Stimulated activated CD4-positive, alpha-beta T cell treated with anti-CD3 and anti-CD28 coated beads, Interleukin-12 subunit alpha, Interleukin-12 subunit beta, amount 100 ng/mL, for 48 hours (primary cell): ENCODE measurements at places on chromosomes 11 and 22.

DNA sequence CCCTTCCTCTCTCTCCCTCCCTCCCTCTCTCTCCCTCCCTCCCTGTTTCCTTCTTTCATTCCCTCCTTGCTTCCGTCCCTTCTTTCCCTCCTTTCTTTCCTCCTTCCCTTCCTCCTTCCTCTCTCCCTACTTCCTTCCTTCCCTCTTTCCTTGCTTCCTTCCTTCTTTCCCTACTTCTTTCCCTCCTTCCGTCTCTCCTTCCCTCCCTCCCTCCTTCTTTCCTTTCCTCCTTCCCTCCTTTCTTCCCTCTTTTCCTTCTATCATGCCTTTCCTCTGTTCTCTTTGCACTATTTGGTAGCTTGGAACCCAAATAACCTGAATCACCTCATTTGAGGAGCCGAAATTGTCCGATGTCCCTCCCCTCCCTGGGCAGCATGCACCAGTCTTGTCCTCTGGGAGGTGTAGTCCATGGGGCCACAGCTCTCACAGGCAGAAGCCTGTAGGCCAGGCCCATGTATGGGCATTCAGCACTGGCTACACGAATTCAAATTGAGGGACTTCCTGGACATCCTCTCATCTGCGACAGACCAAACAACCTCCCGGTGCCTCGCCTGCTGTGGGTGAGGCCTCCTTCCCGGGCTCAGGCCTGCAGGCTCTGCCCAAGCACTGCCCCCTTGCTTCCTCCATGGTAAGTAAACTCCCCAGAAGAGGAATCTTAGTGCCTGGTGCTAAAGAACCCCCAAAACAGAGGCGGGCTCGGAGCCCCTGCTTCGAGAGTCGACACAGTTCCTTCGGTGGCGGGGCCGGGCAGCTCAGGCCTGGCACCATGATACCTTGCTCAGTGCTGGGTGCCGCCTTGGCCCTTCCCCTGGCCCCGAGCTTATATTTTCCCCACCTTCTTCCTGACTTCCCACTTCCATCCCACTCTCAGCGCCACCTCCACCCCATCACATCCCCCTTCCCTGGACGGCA is 454.1 kb upstream of the CADM1 start:
- no peak for DNase-seq

- no peak for DNase-seq
Measured at GRCh38 chr11:134676516-134677287, 264.7 kb upstream of the B3GAT1 start.

DNA sequence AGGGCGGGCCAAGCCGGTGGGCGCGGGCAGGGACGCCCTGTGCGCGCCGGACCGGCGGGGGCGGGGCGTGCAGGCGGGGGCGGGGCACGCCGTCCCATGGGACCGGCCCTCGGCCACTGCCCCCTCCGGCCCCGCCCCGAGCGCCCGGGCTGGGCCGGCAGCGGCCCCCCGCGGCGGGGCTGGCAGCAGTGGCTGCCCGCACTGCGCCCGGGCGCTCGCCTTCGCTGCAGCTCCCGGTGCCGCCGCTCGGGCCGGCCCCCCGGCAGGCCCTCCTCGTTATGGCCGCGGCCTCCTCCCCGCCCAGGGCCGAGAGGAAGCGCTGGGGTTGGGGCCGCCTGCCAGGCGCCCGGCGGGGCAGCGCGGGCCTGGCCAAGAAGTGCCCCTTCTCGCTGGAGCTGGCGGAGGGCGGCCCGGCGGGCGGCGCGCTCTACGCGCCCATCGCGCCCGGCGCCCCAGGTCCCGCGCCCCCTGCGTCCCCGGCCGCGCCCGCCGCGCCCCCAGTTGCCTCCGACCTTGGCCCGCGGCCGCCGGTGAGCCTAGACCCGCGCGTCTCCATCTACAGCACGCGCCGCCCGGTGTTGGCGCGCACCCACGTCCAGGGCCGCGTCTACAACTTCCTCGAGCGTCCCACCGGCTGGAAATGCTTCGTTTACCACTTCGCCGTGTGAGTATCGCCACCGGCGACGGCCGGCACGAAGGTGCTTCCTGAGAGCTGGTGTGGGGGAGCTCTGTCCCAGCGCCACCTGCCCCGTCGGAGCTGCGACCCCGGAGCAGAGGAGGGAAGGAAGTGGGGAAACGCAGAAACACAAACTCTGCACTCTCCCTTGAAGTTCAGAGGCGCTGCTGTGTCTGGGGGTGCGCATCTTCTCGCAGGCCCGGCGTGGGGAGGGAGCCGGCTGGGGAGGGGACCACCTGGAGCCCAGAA is at the start of gene KCNQ1:
KCNQ1 (plus strand) TSS at position 188 of the 925 bp plus-strand sequence; CDS start at position 279, 91 bp downstream.
- DNase-seq: no peak

- no peak for DNase-seq
Measured at GRCh38 chr11:74647404-74647803, 55.0 kb downstream of the POLD3 start.

DNA sequence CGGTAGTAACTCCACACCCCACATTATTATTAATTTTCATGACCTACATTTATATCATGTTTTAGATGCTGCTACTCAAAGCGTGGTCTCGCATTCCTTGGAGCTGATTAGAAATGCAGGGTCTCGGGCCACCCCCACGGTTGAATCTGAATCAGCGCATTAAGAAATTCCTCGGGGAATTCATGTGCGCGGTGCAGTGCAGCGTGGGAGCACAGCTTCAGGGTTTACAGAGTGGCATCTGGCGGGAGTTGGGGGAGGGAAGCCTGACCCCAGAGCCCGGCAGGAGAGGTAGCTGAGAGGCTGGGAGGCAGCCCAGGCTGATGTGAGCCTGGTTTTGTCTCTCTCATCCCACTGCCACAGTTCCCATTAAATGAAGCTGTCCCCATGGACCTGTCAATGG is 48.1 kb upstream of the DAGLA start:
- DNase-seq: no peak

DNA sequence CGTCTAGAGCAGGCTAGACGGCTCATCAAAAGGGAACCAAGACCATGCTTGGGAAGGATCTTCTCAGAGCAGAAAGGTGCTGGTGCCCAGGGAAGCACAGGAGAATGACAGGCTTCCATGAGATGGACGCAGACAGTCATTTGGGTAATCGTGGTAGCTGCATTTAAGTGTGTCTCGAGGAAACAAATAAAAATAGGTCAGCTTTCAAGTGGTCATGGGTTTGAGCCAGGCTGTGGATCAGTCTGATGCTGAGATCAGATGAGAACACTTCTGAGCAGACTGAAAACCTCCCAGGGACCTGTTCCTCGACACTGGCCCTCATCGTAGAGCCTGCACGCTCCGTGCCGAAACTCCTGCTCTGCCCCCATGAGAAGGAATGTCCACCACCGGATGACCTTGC is 4.7 kb downstream of the CARS1 start:
- DNase-seq: no peak

- no peak for DNase-seq
Measured at GRCh38 chr11:534396-535209, 773 bp downstream of the HRAS start.

GRCh38 chr11:22677153-22677903 is 10.9 kb downstream of the GAS2 start:
- DNase-seq: no peak

DNA sequence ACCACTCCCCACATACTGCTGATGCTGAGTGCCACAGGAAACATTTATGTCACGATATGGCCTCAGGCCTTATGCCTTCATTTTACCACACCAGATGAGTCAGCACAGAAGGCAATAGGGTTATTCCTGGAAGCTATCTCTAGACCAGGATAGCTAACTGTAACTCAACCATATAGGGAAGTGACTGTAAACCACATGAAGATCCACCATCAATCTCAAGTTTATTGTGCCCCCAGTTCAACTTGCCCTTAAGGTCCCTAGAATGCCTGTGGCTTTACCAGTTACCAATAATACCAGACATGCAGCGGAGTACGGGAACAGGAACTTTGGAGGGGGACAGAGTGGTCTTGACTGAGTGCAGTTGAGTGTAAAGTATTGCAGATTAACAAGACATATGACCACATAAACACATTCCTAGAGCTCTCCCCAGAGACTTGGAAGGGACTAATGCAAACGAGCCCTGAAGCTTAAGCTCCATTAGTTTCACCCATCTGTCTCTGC is 180.9 kb downstream of the KIF18A start:
- DNase-seq: no peak

DNA sequence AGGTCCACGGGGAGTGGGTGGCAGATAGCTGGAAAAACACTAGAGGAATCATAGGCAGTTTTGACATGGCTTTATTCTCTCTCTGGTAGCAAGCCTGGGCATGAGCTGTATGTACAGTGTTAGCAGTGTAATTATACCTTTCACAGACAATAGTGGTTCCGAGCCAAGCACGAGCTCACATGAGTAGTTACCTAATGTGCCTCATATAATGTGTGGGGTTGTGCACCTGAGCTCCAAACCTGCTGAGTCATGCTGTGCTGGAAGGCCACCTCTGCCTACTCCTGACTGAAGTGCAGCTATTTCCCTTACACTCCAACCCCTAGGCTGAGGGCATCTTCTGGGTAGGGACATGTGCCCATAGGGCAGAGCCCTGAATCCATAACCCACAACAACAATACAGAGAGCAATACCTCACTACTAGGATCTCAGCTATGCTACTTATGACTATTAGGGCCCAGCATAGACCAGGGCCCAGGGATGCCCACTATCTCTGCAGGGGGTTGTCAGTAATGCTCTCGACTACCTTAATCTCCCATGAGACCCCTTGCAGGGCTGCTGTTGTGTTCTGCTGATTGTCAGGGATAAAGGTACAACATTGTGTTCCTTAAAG is 432.1 kb downstream of the DYNC2H1 start:
- DNase-seq: no peak

DNA sequence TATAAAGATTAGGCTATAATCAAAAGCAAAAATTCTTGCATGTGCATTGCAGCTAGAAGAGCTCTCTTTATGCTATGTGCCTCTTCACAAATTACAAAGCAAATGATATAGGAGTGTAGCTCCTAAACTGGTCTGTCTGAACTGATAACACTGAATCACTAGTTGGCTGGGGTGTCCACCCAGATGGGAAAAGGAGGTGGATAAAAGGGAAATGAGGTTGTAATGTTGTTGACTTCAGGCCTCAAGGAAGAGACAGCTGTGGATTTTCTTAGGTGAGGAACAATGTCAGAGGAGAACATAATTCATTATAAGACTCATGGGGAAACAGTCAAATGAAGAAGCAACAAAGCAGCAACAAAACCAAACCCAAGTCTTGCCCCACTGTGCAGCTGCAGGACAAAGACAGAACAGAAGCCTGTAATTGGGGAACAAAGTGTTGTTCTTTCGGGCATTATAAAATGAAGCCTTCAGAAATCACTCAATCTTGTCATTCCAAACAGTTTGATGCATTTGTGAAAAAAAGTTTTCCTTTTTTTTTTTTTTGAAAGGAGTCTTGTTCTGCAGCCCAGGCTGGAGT is 130.1 kb upstream of the DDI1 start:
- DNase-seq: no peak

DNA sequence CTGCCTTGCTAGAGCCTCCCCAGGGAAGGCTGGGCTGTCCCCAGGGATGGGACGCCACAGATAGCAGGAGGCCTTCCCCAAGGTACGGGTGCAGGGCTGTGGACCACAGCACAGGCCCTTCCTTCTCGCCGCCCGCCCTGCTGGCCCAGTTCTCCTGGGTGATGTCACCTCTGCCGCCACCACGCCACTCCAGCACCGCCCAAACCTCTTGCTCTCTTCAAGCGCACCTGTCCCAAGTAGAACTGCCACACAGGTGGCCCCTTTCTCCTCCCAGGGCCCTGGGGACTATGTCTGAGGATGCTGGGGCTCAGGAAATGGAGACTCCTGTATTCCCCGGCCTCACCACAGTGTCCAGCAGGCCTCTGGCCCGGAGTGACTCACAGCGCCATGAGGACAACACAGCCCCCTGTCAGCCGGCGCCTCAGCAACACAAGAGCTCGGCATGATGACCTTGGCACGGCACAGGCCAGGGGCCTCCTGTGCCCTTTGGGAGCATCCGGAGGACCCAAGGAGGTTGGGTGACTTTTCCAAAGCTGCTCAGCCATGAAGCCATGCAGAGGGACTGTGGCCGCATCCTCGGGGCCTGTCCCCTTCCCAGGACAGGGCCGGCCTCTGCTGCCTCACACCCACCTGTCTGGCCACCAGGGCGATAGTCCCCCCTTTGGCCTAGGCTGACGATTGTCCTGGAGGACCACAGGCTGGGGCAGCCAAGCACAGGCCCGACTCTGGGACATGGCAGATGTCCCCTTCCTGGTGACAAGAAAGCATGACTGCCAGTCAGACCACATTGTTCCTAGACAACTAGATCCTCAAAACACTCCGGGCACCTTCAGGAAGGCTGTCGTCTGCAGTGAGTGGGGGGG is 1023.5 kb downstream of the BRD1 start:
- DNase-seq: no peak

- no peak for DNase-seq
Measured at GRCh38 chr22:45237065-45237990, 3.4 kb downstream of the KIAA0930 start.

- DNase-seq: no peak
Measured at GRCh38 chr11:11972730-11973341, 35.6 kb downstream of the DKK3 start.

GRCh38 chr11:83008581-83008923 is 63.1 kb downstream of the RAB30 start:
- DNase-seq: no peak

- no peak for DNase-seq
Measured at GRCh38 chr11:107043242-107044006, 25.1 kb upstream of the GUCY1A2 start.

- no peak for DNase-seq
Measured at GRCh38 chr11:4123218-4123617, 28.6 kb downstream of the RRM1 start.

DNA sequence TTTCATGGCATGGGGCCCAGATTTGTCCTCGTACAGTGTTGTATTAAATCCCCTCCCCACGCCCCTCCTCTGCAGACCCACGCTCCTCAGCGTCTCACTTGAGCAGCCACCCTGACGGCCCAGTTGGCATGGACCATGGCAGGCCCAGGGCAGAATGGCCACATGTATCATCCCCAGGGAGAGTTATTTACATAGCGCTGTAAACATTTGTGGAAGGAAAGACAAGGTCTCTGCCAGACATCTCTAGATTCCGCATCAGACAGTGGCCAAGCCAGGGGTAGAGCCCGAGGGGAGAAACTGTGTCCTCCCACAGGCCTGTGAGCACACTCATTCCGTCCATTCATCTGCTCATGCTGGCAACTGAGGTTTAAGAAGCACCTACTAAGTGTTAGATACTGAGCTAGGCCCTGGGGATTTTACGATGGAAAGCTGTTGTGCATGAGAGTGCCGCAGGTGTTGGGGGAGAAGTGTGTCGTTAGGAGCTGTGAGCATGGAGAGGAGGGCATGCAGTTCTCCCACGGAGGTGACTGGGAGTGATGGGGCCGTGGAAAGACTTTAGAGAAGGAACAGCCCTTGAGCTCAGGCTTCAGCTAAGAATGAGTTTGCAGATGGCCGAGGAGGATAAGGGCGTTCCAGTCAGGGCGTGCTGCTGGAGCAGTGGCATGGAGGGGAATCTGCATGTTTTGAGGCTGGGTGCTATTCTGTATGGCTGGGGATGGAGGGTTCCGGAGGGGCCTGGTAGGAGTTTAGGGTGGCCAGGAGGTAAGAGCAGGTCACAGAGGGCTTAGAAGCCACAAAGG is 94.9 kb downstream of the GRIK4 start:
- no peak for DNase-seq
